Activated gamma-delta T cell (primary cell): ENCODE measurements at places on chromosomes 3 and 15.

DNA sequence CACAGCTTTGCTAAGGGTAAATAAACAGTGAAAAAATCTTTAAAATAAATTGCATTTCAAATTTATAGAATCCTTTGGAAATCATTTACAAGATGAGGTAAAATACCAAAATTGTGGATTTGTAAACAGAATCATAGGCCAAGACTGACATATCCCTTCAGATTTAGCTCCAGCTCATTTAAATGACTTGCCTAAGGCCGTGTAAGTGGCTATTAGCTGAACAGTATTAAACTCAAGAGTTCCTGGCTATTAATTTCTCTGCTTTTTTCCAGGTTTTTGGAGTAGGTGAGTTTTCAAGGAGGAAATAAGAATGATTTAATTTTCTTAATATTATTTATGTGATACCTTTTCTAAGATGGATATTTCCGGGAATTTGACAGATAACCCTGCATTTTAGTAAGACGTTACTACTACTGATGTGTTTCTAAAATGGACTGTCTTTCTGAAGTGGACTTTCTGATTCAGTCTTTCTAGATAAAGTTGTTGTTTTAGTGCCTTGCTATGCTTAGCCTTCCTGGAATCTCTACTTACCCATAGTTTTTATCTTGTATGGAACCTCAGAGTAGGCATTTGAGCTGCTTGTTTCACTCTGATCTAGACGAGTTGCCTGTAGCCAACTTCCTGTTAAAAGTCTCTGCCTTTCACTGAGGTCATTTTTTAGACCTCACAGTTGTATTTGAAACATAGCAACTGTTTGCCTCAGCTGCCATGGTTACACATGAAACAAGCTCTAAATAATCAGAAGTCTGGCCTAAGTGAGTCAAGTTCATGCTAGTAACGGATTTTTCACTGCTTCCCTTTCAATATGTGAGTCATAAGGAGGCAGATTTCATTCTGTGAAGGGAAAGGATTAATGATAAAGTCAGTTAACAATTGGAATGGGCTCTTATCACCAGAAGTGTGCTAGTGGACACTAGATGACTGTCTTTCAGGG is 127.0 kb downstream of the KLHL25 start:
- DNase-seq, result no peak

- DNase-seq, result no peak
These were observed 12.3 kb upstream of the PHLDB2 start for GRCh38 chr3:111846717-111847116.

GRCh38 chr3:31105438-31106077 is 211.1 kb upstream of the GADL1 start:
- DNase-seq, result no peak

DNA sequence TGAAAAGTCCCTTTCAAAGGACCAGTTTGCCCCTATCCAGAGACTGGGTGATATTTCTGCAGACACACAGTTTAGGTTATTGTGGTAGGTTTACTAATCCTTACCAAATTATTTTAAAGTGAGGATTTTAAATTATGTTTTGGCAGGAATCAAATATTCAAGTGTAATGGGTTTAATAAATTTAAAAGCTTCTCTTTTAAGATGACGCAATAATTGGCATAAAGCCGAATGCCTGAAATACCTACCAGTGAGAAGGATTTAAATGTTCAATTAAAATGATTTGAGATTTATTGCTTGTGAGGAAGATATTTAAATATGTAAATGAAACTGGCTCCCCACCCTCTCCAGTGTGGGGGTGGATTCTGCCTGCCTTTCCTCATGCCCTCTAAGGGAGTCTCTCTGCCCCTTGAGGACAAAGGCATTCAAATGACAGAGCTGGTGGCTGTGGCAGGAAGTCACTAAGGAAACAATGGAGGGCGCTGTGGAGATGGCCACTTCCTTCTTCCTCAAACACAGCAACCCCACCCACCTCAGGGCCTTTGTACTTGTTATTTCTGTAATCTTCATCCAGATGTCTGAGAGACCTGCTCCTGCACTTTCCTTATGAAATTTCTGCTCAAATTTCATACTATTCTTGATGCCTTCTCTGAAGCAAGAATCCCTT is 131.7 kb downstream of the TNIK start:
- no peak for DNase-seq

GRCh38 chr3:198107840-198108734 is 148.1 kb downstream of the LMLN start:
- no peak for DNase-seq

- DNase-seq, result no peak
These were observed 117.7 kb downstream of the GABRG3 start for GRCh38 chr15:27088584-27089232.

- DNase-seq, result no peak
These were observed 330.1 kb downstream of the ARPP21 start for GRCh38 chr3:35969406-35969805.

DNA sequence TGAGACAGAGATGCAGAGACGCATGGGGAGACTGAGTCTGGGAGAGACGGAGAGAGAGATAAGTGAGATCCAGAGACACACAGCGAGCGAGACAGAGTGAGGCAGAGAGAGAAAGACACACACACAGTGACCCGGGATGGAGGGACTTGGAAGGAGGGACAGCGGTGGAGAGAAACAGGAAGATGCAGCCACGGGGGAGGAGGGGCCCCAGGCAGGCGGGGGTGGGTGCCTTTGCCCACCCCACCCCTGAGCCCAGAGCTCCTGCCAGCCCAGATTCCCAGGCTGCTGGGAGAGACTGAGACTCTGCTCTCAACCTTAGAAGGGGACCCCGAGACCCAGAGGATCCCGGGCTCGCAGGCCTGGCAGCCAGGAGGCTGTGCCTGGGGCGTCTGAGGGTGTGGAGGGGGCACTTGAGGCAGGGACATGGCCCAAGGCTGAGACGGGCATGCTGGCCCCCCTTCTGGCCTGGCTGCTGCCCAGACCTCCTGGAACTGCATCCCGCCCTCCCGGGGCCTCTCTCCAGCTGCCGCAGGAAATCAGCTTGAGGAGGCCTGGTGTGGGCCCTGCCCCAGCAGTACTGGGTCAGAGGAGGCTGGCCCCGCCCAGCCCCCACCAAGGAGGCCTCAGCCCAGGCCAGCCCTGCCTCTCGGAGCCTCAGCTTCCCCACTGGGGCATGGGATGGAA is 18.1 kb downstream of the H1-8 start:
- DNase-seq, result no peak

GRCh38 chr3:69695443-69695842 is 43.8 kb upstream of the MITF start:
- no peak for DNase-seq

DNA sequence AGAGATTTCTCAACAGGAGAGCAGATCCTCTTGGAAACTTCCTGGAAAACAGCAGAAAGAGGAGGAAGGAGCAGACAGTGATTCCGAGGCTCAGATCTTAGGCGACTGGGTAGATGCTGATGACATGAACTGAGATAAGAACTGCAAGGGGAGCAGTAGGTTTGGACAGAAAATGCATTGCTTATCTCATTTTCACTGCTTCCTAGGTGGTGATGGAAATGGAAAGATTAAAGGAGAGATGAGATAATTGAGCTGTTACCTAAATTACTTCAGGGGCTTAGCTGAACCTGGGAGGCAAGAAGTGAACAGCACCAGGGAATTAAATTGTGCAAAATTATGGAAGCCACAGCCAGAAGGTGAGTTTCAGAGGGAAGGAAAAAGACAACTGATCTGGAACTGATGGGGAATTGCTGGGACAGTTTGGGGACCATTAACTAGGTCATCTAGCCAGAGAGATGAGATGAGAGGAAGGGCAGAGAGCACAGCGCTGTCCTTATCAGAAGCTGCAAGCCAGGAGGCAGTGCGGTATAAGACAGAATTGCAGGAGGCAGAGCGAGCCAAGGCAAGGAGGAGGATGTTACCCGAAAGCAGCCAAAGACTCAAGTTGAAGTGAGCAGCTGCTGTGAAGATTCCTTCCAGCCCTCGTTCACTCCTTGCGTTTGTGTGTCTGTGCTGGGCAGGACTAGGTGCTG is 140.4 kb downstream of the SRGAP3 start:
- DNase-seq, result no peak

GRCh38 chr3:35617370-35617769 is 22.0 kb upstream of the ARPP21 start:
- DNase-seq, result no peak

DNA sequence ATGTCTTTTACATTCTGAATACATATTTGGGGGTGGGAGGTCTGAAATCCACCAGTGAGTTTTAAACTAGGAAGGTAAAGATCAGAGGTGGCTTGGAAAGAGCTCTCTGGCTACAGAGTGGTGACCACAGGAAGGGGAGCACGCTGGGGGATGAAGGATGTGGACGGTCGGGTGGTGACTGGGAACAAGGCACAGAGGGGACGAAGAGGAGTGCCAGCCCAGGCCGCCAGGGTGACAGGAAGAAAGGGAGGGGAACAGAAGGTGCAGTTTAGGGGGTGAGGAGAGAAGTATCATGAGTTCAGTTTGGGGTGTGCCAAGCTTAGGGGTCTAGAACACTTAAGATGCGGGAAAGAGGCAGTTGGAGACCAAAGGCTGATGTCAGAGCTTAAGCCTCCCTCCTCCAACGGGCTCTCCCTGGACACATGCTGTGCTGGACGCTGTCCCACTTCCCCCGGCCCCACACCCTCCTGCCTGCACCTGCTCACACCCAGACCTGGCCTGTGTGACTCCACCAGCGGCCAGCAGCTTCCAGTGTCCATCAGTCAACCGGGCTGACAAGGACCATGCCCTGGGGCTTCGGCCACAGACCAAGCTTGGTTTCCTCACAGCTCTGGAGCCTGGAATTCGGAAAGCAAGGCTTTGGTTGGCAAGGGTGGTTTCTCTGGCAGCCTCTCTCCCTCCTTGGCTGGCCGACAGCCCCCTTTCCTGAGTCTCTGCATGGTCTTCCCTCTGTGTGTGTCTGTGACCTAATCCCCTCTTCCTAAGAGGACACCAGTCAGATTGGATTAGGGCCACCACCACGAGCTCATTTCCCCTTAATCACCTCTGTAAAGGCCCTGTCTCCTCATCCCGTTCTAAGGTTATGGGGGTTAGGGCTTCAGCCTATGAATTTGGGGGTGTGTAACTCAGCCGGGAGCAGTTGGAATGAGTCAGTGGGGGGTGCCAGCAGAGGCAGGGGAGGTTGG is 120.4 kb upstream of the IQSEC1 start:
- DNase-seq, result no peak

GRCh38 chr15:81419332-81419943 is 45.4 kb upstream of the TMC3 start:
- DNase-seq, result no peak

GRCh38 chr3:171396048-171396447 is 64.2 kb downstream of the TNIK start:
- DNase-seq, result no peak

- DNase-seq, result no peak
These were observed 12.2 kb downstream of the SLTM start for GRCh38 chr15:58921267-58921790.

DNA sequence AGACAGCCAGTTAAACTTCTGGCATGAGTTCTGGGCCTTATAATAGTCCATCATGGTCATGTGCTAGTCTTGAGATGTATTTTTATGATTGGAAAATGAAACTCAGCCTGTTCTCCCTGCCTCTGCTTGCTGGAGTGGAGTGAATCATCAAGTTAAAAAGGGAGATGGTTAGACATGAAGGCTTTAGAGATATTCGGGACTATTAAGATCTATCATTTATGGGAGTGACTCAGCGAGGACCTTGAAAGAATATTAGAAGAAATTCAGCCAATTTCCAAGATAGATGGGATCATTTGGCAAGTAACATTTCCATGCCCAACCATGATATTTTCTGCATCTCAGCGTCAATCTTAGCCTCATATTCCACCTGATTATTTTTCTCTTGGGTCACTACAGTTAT is 79.8 kb downstream of the AGBL1 start:
- no peak for DNase-seq
